ENCODE measurements at places on chromosomes 6 and 20.
A peak's percentile ranks its signal among the peaks of the same experiment; 100 is the strongest.

- no peak for DNase-seq
These were observed 204.8 kb downstream of the THBS2 start for GRCh38 chr6:169048865-169049205.

DNA sequence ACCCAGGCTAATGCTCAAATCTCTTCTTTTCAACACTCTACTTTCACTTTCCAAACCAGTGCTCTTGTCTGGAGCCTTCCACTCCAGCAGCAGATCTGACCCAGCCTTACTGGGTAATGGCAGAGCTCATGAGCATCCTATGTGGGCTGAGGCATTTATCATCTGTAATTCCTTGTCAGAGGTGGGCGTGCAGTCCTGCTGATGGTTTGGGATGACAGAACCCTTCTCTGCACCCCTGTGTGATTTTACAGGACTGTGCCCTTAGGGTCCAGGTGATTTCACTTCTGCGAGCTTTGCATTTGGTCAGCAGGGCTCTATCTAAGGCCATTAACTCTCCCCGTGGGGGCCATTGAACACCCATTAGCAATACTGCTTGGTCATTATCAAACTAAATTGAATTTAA is 55.4 kb downstream of the LAMA4 start:
- no peak for DNase-seq

GRCh38 chr6:105681061-105681460 is 278.2 kb upstream of the PREP start:
- no peak for DNase-seq

GRCh38 chr20:45823949-45824835 is 2.9 kb downstream of the TNNC2 start:
- DNase-seq, result peak; percentile 26

GRCh38 chr20:34862724-34863123 is 9.9 kb downstream of the GGT7 start:
- DNase-seq, result no peak

DNA sequence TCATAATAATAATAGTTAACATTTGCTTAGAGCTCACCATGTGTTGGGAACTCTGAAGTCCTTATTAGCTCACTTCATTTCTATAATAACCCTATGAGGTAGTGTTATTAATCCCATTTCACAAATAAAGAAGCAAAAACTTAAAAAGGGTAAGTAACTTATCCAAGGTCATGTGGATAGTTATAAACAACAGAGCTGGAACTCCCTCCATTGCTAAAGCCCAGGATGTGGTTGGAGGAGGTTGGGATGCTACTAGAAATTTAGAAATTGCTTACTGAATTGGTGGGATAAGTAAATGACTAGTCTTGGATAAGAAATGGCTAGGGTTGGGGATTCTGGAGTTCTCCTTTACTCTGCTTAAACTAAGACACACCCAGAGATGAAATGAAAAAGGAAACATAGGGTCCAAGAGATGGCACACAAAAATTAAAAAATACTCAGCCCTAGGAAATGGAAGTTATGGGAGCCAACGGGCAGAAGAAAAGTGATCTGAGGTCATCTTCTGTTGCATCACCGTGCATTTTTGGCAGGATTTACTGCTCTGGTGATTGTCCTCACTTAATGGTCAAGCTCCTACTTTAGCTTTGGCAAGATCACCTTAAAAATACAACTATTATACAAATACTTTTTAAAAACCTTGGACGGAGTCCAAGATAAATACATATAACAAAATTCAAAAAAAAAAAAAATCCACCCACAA is 7.7 kb upstream of the CLIC5 start:
- no peak for DNase-seq

DNA sequence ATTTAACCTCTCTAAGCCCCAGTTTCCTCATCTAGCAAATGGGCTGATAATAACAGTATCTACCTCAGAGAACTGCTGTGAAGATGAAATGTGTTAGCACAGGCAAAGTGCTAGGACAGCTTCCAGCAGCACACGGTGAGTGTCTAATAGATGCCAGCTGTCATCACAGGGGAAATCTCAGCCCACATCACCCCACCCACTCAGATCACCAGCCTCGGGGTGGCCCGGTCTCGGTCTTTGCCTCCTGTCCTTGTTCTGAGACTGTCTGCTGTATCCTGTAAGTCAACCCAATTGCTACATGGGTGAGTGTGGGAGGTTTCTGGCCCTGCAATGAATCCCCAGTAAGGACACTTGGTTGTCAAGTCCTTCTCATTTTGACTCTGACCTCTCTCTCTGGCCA is 99.5 kb upstream of the ZNFX1 start:
- DNase-seq, result no peak

DNA sequence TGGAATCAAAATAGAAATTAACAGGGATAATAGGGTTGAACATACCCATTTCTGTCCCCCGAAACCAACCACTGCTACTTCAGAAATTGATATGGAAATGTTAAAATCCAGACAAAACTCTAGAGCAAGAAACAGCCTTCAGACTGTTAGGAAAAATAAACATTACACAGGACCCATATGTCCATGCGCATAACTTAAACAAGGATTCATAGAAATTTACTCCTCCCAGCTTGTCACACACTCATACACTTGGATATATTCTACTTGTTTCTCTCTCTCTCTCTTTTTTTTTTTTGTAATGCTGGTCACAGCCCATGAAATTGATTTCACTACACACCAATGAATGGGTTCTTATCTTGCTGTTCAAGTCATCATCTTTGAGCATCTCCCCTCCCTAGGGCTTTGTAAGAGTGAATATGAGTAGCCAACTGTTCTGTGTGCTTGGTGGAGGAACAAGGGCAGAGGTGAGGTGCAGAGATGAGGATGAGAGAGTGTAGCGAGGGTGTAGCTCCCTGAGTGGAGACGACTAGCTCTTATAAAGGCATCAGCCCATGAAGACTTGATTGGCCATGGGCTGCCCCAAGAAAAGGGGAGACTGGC is 61.8 kb upstream of the MLN start:
- no peak for DNase-seq
